ENCODE measurements at places on chromosomes 6 and 20.

GRCh38 chr6:57198926-57199636, 23.0 kb downstream of the RAB23 start:
- DNase-seq, result no peak

DNA sequence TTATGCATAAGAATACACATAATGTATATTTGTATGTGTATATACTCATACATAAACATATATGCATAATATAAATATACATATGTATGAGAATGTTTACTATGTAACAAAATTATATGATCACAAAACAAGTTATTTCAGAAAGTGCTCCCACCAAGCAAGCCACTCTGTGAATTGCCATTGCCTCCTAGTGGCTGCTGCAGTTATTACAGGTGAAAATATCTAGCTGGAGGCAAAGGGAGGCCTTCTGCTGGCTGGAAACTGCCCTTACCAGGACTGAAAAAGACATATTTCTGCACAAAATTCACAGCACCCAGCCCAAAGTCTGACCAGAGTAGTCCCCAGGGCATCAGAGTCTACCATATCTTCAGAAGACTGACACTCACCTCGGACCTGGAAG, 14.4 kb upstream of the ADAM33 start:
- no peak for DNase-seq

GRCh38 chr6:100959280-100959679, 78.2 kb upstream of the ASCC3 start:
- DNase-seq, result no peak

- DNase-seq, result no peak
Measured at GRCh38 chr6:149948011-149948410, 6.2 kb downstream of the ULBP2 start.

DNA sequence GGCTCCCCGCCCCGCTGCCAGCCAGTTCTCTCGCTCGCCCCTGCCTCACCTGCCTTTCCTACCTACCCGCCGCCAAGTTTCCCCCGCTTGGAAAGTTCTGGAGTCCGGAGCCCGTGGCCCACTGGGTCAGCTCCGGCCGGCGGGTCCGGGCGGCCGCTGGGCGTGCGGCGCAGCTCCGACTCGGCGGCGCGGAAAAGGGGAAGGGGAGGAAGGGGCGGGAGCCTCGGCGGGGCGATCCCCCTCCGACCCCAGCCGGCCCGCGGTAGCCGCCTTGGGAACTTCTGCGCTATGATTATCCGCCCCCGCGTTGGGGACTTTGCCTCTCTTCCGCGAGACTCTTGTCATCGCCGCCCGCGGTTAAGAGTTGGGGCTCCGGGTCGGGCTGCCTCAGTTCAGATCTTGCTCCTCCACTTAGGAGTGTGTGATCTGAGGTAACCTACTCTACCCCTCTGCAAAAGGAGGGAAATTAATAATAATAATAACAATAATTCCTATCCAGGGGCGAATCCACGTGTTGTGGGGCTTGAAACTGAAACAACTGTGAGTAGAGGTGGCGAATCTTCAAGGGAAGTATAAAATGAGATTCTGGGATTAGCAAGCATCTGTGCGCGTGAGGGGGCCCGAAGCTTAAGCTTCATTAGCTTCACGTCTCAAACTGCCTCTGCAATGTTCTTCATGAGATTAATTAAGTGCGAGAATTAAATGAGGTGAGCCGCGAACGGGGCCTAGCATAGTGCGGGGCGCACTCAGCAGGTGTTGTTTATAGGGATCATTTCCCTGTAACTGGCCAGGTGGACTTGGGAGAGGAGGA, 30.8 kb downstream of the SF3B5 start:
- DNase-seq, result no peak

DNA sequence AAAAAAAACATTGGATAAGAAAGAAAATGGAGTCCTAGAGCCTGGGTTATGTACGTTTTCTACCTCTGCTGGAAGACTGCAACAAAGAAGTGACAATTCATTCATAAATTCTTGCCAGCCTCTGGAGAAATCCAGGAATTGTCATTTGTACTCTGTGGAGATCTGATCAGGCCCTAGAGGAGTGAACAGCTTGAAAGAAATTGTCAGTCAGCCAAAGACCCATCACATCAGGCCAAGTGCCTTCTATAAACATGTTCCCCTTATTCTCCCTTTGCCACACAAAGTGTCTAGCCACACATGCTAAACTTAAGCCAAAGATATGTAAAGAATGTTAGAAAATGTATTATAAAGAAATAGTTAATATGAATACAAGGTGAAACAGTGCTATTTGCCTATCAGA, 152.4 kb downstream of the ADAT2 start:
- DNase-seq, result no peak

- no peak for DNase-seq
Measured at GRCh38 chr20:52619101-52619500, 353.1 kb upstream of the TSHZ2 start.

GRCh38 chr20:62726716-62727583, 18.3 kb downstream of the NTSR1 start:
- no peak for DNase-seq

- DNase-seq, result no peak
Measured at GRCh38 chr6:140124498-140124897, 750.0 kb upstream of the CITED2 start.

Measured in fibroblast of skin of abdomen (primary cell).